CD14-positive monocyte (primary cell): ENCODE measurements at places on chromosomes 12 and 14.

- no peak overlapping the region for H3K4me3 ChIP-seq
- H3K27ac ChIP-seq = no peak overlapping the region
- H3K4me1 ChIP-seq = peaks cover 3% of the 10 kb centered on the region
These were observed 241.0 kb upstream of the ATP2B1 start for GRCh38 chr12:89949457-89950195.

- H3K27ac ChIP-seq = peak overlapping the region; percentile 27
- peaks cover 39% of the 10 kb centered on the region for H3K4me1 ChIP-seq
- peak; percentile 72 for DNase-seq
- no peaks in the 10 kb centered on the region for H3K27me3 ChIP-seq
- H3K4me3 ChIP-seq = peak overlapping the region; percentile 55
These were observed 2.9 kb downstream of the RDH12 start for GRCh38 chr14:67704484-67705089.

GRCh38 chr14:64760146-64760755 lies 56.0 kb downstream of the PLEKHG3 start:
- peaks cover 10% of the 10 kb centered on the region for H3K4me1 ChIP-seq
- no peak overlapping the region for H3K4me3 ChIP-seq
- DNase-seq = peak; percentile 40

DNA sequence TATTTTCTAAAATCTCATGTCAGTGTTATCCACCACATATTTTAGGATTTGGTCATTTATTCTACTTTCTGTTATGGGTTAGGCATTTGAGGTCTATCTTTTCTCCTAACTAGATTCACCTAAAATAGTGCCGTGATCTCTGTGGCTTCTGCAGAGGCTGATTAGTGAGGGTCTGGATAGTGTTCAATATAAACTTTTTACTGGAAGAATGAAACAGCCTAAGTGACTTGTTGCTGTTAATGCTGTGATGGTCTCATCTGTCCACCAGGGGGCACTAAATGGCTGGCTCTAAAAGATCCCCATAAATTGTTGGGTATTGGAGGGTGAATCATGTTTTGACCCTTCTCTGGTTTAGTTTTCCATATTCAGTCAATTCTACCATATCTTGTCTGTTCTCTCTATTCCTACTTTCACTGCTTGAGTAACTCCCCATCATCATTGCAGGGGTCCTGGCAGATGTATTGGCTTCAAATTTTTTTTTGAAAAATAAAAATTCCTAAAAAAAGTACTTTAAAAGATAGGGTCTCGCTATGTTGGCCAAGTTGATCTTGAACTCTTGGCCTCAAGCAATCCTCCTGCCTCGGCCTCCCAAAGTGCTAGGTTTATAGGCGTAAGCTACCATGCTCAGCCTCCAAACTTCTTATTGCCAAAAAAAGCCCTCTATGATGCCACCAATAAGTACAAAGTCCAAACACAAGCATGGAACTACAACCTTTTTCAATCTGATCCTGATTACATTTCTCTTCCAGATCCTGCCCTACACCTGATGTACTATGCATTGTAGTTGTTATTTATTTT lies 6.9 kb downstream of the PABPN1 start:
- H3K27ac ChIP-seq = no peak overlapping the region
- H3K27me3 ChIP-seq = no peaks in the 10 kb centered on the region
- peaks cover under 1% of the 10 kb centered on the region for H3K4me1 ChIP-seq

- no peaks in the 10 kb centered on the region for H3K4me1 ChIP-seq
- no peak for DNase-seq
- no peak overlapping the region for H3K27ac ChIP-seq
- no peak overlapping the region for H3K4me3 ChIP-seq
- H3K36me3 ChIP-seq = no peaks in the 10 kb centered on the region
These were observed 134.2 kb downstream of the NTF3 start for GRCh38 chr12:5565933-5566599.

GRCh38 chr14:78227248-78228077 lies 57.3 kb downstream of the NRXN3 start:
- no peaks in the 10 kb centered on the region for H3K27me3 ChIP-seq
- no peaks in the 10 kb centered on the region for H3K4me1 ChIP-seq
- DNase-seq = no peak
- H3K4me3 ChIP-seq = no peak overlapping the region

DNA sequence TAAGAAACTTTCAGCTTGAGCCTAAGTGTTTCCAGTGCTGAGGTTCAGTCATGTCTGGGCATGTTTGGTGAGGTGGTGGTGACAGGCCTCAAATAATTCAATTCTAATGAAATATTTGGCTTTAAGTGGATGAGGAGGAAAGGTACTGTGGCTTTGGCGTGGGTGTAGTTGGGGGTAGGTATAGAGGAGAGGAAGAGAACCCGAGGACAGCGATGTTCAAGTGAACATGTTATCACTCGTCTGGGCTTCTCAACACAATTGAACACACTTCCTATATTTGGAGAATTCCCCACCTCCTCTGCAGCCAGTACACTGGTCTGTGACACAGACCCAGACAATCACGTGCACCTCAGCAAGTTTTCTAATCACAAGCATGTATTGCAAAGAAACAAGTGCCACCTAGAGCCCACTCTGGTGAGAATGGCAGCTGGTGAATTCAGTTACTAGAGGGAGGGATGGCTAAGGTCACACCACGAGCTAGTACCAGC lies 53.0 kb downstream of the IFNG-AS1 start:
- no peaks in the 10 kb centered on the region for H3K36me3 ChIP-seq
- no peaks in the 10 kb centered on the region for H3K27me3 ChIP-seq
- H3K4me3 ChIP-seq = no peak overlapping the region
- no peak for DNase-seq
- H3K27ac ChIP-seq = no peak overlapping the region

DNA sequence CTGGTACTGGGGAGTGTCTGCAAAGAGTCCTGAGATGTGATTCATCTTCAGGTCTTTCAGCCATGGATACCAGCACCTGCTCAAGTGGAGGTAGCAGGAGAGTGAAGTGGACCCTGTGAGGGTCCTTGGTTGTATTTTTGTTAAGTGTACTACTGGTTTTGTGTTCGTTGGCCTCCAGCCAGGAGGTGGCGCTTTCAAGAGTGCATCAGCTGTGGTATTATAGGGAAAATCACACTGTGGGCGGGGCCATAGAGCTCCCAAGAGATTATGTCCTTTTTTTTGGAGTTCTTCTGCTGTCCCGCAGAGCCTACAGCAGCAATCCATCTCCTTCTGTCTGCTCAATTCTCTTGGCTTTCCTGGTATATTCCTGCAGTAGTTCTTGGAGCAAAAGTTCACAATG lies 66.8 kb downstream of the SPATA7 start:
- H3K36me3 ChIP-seq = no peaks in the 10 kb centered on the region
- no peak overlapping the region for H3K4me3 ChIP-seq
- no peak overlapping the region for H3K27ac ChIP-seq

- no peak overlapping the region for H3K27ac ChIP-seq
- DNase-seq = no peak
- no peaks in the 10 kb centered on the region for H3K27me3 ChIP-seq
- no peak overlapping the region for H3K4me3 ChIP-seq
- H3K36me3 ChIP-seq = no peaks in the 10 kb centered on the region
- no peaks in the 10 kb centered on the region for H3K4me1 ChIP-seq
These were observed 182.8 kb downstream of the ASCL1 start for GRCh38 chr12:103140286-103140685.

DNA sequence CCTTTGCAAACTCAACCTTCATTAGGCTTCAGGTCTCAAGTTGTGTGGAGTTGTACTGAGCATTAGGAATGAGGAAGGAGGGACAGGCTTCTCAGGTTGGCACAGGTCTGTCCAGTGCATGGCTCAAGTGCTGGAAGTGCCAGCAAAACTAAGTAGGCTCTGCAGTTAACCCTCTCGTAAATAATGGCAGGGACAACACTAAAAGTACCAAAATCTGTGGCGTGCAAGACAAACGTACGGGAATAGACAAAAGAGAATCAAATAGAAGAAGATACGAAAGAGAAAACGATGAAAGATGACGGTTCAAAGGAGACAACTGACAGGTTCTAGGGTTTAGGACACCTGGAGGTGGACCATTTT lies 612 bp downstream of the TRAPPC6B start:
- peak; percentile 18 for DNase-seq
- peaks cover 30% of the 10 kb centered on the region for H3K4me1 ChIP-seq
- H3K36me3 ChIP-seq = no peaks in the 10 kb centered on the region

DNA sequence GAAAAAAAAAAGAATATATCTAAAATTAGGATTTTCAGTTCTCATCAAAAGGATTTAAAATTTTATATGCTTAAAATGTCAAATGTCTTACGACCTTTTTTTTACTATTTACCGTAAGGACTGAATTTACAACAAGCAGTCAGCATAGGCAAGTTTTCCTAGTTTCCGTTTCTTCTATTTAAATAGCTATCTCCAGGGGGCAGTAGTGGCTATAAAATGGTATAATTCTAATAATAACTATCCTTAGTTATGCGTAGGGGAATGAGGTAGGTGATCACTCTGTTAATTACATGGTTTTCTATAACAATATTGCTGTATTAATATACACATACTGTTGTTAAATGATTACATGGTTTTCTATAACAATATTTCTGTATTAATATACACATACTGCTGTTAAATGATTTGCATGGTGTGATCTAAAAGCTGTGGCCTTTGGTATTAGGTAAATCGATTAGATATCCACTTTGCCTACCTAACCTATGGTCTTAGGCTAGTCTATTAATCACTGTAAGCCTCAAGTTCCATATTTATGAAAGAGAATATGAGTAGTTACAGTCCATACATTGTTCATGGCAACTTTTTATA lies 217.7 kb upstream of the PDZRN4 start:
- H3K4me3 ChIP-seq = no peak overlapping the region
- no peak for DNase-seq
- no peak overlapping the region for H3K27ac ChIP-seq
- no peaks in the 10 kb centered on the region for H3K27me3 ChIP-seq

GRCh38 chr14:98959410-98959809 lies 312.6 kb downstream of the BCL11B start:
- H3K4me1 ChIP-seq = peaks cover 31% of the 10 kb centered on the region
- no peaks in the 10 kb centered on the region for H3K36me3 ChIP-seq
- H3K27ac ChIP-seq = no peak overlapping the region
- H3K27me3 ChIP-seq = no peaks in the 10 kb centered on the region
- no peak for DNase-seq

DNA sequence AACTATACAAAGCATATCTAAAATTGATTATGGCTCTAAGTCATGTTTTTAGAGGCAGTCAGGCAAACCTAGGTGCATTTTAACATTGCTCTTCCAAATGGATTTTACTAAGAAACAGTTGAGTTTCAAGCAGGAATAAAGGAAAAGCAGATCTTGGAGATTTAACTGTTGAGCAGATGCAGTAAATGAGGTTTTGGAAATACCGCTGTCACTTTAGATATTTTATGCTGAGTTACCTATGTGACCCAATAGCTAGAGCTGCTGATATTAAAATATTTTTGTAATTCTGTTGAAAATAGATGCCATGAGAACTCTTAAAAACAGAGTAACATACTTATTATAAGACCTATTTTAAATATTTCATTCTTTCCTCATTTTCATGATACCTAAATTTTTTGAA lies 181.4 kb downstream of the SYT1 start:
- no peak for DNase-seq
- H3K36me3 ChIP-seq = no peaks in the 10 kb centered on the region
- no peak overlapping the region for H3K4me3 ChIP-seq
- H3K27ac ChIP-seq = no peak overlapping the region
- H3K27me3 ChIP-seq = no peaks in the 10 kb centered on the region
- no peaks in the 10 kb centered on the region for H3K4me1 ChIP-seq

DNA sequence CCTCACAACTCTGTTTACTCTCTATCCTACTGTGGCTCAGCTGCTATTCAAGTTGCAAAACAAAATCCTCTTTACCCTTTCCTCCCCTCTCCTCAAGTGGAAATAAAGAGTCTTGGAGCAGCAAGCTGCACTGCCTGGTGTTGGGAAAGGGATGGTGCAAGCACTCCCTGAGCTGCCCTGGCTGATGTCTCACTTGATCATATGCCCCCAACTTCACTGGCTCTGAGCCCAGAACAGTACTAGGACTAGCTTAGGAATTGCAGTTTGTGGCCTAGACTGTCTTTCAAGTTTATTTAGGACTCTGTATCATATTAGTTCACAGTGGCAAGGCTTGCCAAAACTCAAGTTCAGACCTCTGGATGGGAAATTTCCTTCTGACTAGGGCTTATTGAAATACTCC lies 1683.8 kb upstream of the SEL1L start:
- H3K4me1 ChIP-seq = no peaks in the 10 kb centered on the region
- no peak overlapping the region for H3K4me3 ChIP-seq
- no peak overlapping the region for H3K27ac ChIP-seq
- no peak for DNase-seq

DNA sequence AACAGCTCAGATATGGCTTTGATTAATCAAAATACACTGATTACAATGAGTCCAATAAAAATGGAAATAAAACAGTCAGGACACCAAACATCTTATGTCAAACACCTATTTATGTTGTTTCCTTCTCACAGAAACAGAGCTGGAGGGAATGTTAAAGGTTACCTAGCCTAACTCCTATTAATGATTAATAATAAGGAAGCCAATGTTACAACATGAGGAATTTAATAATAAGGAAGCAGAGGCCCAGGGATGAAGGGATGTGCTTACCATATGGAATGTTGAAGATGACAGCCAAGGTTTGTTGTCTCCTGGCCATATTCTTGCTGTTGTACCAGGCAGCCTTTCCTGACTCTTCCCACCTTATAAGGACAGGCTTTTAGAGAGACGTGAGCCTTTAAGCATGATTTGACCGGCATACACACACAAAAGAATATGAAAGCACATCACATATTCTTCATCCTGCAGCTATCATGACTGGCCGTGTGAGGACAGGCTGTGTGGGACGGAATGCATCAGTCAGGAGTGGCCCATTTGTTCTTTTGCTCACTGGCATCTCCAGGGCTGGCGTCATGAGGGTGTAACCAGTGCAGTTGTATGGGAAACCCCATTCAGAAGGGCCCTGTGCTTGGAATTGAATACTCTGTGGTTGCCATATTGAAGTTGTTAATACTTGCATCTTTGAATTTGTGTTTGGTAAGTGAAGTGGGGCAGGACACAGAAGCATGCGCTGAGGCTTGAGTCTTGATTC lies 3.1 kb upstream of the GPRC5D start:
- no peak overlapping the region for H3K4me3 ChIP-seq
- no peak overlapping the region for H3K27ac ChIP-seq
